Caco-2 (cell line): ENCODE measurements at places on chromosomes 6 and 20. TPM values are rescaled to one million over a fixed set of nuclear protein-coding genes. Genes with fewer than 3 reads are reported as not detected.

Gene CGA
- total RNA-seq: not detected in 2 replicates

DNA sequence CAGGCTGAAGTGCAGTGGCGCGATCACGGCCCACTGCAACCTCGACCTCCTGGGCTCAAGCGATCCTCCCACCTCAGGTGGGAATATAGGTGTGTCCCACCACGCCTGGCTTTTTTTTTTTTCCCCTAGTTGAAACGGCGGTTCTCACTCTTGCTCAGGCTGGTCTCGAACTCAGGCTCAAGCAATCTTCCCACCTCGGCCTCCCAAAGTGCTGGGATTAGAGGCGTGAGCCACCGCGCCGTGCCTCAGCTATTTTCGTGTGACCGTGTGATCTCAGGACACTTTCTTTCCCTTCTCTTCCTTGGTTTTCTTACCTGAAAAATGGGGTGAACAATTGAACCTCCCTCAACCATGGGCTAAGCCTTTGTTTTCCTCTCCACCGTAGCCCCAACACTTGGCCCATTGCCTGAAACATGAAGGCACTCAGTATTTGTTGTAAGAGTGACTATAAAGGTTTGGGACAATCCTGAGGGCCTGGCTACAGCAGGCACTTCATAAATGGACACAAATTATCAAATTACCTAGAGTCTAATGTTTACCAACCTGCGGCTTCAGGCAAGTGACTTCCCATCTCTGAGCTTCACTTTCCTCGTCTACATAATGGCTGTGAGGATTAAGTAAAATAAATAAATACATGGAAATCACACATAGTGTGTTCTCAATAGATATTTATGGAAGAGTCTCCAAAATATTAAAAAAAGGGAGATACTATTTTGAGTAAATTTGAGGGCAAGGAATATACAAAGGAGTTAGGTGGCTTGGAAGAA is 31.4 kb upstream of the ID1 start:
- no peaks in the 10 kb centered on the region for H3K27me3 ChIP-seq
- peak overlapping the region; percentile 98 for H3K27ac ChIP-seq
- H3K4me3 ChIP-seq: peak overlapping the region; percentile 56
- no peaks in the 10 kb centered on the region for H3K36me3 ChIP-seq

Gene C6orf163
- total RNA-seq: 2.3 and 3.3 TPM in 2 replicates

- no peaks in the 10 kb centered on the region for H3K36me3 ChIP-seq
- H3K27ac ChIP-seq: no peak overlapping the region
- no peak overlapping the region for H3K4me3 ChIP-seq
- H3K4me1 ChIP-seq: no peaks in the 10 kb centered on the region
- no peak for DNase-seq
Observed at GRCh38 chr6:152625213-152625612, 11.9 kb downstream of the SYNE1 start.

DNA sequence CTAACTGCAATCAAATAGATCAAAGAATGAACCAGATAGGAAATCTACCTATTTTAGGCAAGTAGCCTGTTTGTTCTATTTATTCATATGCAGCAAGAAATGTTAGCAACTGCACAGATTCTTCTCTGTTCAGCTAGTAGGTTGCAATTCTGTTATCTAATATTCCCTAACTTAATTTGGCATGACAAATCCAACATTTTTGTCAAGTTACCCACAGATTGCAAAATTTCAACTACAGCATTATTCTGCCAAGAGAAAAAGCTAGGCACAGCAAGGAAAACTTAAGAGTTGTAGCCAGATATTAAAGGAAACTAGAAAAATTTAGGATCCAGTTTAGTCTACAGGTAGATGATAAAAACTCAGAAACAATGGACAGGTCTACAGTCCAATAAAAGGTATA is 104.4 kb upstream of the SYNCRIP start:
- no peak overlapping the region for H3K4me3 ChIP-seq
- H3K4me1 ChIP-seq: peaks cover 5% of the 10 kb centered on the region
- no peaks in the 10 kb centered on the region for H3K27me3 ChIP-seq
- DNase-seq: no peak
- H3K36me3 ChIP-seq: no peaks in the 10 kb centered on the region

Gene EPPIN
- not detected in 2 replicates for total RNA-seq

DNA sequence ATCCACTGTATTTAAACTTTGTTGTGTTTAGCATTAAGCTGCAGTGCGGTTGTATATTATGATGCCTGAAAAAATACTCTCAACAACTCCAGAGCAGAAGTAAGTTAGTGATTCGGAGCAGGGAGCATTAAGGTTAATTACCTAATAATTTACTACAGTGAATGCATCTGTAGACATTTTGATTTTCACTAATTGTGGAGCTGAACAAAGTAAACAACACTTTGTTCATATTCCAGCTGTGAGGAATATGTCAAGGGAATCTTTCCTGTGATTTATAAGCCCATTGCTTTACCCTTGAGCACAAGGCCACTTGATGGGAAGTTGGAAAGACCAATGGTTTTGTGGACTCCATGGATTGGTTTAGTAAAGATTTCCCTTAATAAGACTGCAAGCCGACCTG is 77.1 kb downstream of the CBLN4 start:
- no peak overlapping the region for H3K27ac ChIP-seq
- no peaks in the 10 kb centered on the region for H3K36me3 ChIP-seq
- no peak for DNase-seq
- H3K4me3 ChIP-seq: no peak overlapping the region
- no peaks in the 10 kb centered on the region for H3K27me3 ChIP-seq

Gene PGC
- total RNA-seq: 8.9 and 12.2 TPM in 2 replicates

DNA sequence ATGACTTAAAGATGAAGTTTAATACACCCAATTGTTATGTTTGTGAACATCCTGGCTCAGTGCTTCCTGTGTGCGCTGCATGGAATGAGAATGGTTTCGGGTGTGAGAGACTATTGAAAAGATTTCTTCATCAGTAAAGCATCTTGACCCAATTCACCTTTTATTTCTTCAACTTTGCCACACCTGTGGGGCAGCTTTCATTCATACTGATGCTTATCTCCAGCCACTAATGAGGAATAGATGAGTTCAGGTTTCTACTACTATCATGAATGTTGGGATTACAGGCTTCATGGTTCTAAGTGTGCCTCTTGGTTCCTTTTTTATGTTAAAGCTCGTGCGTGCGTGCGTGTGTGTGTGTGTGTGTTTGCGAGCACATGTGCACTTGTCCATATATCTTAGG is 373.7 kb upstream of the SOX4 start:
- no peak for DNase-seq
- peak overlapping the region; percentile 47 for H3K27ac ChIP-seq

Gene FAM184A
- 10.8 and 11.2 TPM in 2 replicates for total RNA-seq

DNA sequence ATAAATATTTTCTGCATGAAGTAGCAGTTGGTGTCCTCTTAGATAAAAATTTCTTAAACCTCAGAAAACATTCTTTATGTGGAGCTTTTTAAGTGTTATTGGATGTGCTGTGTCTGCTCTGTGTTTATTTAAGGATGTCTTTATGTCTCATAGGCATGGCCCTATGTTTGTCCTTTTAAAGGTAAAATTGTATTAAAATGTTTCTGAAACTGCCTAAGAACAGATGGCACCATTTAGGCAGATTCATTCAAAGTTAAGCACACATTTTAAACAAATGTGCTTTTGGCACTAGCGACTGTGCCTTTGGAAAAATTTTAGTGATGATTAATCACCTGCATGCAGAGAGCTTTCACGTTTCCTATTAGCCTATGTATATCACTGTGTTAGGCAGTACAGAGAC is 125.2 kb downstream of the KIF6 start:
- H3K4me3 ChIP-seq: no peak overlapping the region
- no peaks in the 10 kb centered on the region; the same call in 1 of the 2 replicates for H3K27me3 ChIP-seq
- no peaks in the 10 kb centered on the region for H3K4me1 ChIP-seq
- DNase-seq: no peak
- no peak overlapping the region for H3K27ac ChIP-seq
- H3K36me3 ChIP-seq: no peaks in the 10 kb centered on the region

Gene VSX1
- total RNA-seq: not detected in 2 replicates

Gene MCUR1
- total RNA-seq: 61.2 and 64.8 TPM in 2 replicates

DNA sequence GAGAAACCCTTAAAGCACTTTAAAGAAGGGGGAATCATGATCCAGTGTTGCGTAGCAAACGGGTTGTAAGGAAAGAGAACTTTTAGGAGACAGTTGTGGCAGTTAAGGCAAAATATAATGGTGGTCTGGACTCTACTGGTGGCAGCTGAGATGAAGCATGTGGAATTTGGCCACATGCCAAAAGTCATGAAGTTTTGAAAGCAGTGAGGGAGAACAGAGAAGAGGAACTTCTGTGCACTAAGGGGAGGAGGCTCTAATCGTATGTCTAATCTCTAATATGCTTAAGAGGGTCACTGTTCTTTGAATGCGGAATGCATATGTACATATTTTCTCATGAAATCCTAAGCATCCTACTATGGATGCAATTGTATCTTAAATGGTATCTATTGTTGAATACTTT is 91.5 kb downstream of the RIMS1 start:
- H3K4me1 ChIP-seq: no peaks in the 10 kb centered on the region
- no peaks in the 10 kb centered on the region for H3K36me3 ChIP-seq
- H3K27me3 ChIP-seq: no peaks in the 10 kb centered on the region
- H3K27ac ChIP-seq: no peak overlapping the region

GRCh38 chr6:166268431-166268830 is 39.8 kb downstream of the PRR18 start:
- no peaks in the 10 kb centered on the region for H3K27me3 ChIP-seq
- no peaks in the 10 kb centered on the region for H3K4me1 ChIP-seq
- DNase-seq: no peak
- H3K27ac ChIP-seq: no peak overlapping the region
- H3K36me3 ChIP-seq: no peaks in the 10 kb centered on the region
